ENCODE measurements at places on chromosomes 2 and 18.

DNA sequence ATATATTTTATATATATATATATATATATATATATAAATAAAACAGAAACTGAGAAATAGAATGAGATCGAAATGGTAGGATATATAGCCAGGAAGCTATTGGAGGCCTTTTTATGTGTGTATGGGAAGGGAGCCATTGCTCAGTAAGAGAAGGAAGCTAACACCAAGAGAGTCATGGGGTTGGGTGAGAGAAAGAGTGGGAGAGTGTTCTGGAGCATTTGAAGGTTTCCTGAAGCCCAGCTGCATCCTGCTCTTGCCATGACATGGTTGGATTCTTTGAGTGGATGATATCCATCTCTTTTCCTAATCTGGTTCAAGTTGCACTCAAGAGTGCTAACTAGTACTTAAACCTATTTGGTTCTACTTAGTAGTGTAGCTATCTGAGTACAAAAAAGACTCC lies 282.3 kb downstream of the DYSF start:
- DNase-seq = no peak

GRCh38 chr18:32469190-32469651 lies 1.5 kb downstream of the GAREM1 start:
- peak; percentile 43 for DNase-seq

DNA sequence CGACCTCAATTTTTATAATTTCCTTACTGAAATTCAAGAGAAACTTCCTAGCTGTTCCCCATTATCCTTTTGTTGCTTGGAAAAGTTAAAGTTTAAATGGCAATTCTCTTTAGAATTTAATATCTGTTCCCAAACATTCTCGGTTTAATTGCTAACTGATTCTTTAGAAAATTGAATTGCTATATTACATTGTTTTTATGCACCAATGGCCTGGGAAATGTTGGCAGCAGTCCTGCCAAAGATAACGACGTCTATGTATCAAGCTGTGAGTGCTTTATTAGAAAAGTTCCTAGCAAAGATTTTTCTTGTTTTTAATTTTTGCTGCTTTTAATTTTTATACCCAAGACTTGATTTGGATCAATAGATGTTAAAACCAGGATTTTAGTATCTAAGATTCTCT lies 167.8 kb upstream of the HDAC4 start:
- no peak for DNase-seq

DNA sequence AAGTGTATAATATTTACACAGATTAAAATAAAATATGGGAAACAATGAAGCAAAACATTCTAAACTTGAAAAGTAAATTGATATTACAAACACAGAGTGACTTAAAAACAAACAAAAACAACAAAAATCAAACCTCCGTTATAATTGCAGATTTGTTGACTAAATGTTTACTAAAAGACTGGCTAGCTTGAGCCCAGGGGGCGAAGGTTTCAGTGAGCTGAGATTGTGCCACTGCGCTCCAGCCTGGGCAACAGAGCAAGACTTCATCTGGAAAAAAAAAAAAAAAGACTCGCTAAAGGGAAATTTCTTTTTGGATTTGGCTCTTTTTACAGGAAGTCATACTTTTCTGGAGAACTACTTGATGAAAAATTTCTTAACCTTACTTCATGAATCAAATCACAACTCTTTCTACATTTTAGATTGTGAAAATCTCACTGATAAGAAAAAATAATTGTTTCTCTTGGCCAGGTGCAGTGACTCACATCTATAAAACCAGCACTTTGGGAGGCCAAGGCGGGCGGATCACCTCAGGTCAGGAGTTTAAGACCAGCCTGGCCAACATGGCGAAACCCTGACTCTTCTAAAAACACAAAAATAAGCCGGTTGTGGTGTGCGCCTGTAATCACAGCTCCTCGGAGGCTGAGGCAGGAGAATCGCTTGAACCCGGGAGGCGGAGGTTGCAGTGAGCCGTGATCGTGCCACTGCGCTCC lies 9.7 kb downstream of the TFPI start:
- no peak for DNase-seq

- no peak for DNase-seq
Observed at GRCh38 chr2:107712857-107713256, 113.8 kb upstream of the RGPD4 start.

DNA sequence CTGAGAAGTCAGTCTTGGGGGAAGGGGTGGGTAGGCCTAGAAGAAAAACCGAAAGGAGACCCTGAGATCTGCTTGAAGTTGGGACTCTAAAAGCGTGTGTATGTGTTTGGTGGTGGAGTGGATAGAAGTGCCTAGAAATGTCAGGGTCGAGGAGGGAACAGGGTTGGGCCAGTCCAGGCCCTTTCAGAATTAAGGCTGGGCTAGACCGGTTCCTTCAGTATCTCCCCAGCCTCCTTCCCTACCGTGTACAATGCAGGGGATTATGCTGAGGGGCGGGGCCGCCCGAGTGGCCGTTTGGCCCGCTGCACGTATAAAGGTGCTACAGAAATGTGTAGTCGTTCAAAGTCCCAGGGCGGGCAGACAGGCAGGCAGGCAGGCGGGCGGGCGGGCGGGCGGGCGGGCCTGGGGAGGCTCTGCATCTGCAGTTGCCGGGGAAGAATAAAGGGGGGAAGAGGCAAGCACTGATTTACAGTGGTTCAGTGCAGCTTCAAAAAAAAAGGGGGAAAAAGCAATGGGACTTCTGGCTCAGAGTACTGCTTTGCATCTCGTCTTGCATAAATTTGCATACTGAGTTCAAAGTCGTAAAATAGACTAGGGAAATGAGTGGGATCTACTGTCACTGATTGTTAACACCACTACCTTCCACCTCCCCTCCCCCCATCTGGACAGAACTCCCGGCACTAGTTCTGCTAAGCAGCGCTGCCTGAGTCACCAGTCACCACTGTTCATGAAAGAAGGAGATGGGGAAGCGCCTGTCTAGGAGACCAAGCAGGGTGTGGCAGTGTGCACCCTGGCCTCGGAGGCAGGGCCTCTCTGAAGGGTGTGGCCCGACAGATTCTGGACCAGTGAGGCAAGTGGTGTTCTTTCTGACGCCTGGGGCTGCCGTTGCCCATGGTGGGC lies 3.6 kb downstream of the IGFBP2 start:
- no peak for DNase-seq

GRCh38 chr2:226601881-226602662 lies 197.5 kb downstream of the IRS1 start:
- DNase-seq = no peak

Data from hippocampal formation (tissue), 2 donors.